Muscle of leg (tissue), 16 donors: ENCODE measurements at places on chromosomes 4 and X. TPM values are rescaled to one million over a fixed set of nuclear protein-coding genes. Genes with fewer than 3 reads are reported as not detected.

Gene CD40LG
- polyA plus RNA-seq, result not detected

- DNase-seq, result no peak
These were observed 47.8 kb downstream of the SLC9A7 start for GRCh38 chrX:46710927-46711623.

DNA sequence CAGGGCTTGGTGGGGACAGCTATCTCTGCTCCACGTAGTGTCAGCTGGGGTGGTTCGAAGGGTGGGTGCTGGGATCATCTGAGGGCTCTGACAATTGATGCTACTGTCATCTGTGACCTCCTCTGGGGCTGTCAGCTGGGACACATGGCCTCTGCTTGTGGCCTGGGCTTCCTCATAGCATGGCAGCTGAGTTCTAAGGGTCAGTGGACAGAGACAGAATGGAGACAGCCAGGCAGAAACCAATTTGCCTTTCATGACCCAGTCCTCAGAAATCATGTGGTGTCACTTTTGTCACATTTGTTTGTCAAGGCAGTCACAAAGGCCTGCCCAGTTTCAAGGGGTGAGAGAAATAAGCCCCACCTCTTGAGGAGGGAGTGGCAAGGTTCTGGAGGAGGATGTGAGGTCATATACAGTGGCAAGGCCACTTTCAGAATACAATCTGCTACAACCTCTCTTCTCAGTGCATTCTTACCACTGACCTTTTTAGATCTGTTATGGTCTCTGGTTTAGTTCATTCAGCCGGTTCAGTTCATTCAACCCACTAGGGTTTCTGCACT is 103.6 kb upstream of the BCOR start:
- no peak for DNase-seq

GRCh38 chrX:27276751-27277150 is 186.4 kb downstream of the PPP4R3C start:
- DNase-seq, result no peak

Gene SH2D1A
- 2.3 TPM for polyA plus RNA-seq

- DNase-seq, result no peak
These were observed 55.9 kb downstream of the HTRA3 start for GRCh38 chr4:8325291-8325973.

Gene MAGEC1
- polyA plus RNA-seq, result not detected

Gene CLDN2
- 0.52 TPM for polyA plus RNA-seq

Gene TXK
- 0.64 TPM for polyA plus RNA-seq

Gene MAGEB10
- not detected for polyA plus RNA-seq

Gene SLC9B2
- 11.2 TPM for polyA plus RNA-seq

GRCh38 chr4:56255820-56256219 is 131.5 kb downstream of the AASDH start:
- no peak for DNase-seq

GRCh38 chr4:101155368-101155767 is 192.0 kb downstream of the PPP3CA start:
- no peak for DNase-seq

Gene UGT2B15
- not detected for polyA plus RNA-seq

DNA sequence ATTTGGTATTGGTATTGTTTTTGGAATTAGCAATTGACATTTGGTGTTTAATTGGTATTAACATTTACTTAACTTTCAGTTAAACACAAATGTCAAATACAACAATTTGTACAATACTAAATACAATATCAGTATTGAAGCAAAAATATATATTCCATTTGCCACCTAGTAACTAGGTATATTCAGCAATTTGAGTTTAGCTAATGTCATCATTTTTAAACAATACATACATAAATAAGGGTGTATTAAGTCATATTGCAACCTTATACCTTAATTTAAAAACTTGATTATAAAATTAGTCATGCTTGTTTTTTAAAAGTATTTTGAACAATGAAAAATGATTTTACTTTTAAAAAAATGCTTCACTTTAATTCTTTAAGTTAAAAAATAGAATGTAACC is 53.3 kb downstream of the FBXO8 start:
- no peak for DNase-seq

DNA sequence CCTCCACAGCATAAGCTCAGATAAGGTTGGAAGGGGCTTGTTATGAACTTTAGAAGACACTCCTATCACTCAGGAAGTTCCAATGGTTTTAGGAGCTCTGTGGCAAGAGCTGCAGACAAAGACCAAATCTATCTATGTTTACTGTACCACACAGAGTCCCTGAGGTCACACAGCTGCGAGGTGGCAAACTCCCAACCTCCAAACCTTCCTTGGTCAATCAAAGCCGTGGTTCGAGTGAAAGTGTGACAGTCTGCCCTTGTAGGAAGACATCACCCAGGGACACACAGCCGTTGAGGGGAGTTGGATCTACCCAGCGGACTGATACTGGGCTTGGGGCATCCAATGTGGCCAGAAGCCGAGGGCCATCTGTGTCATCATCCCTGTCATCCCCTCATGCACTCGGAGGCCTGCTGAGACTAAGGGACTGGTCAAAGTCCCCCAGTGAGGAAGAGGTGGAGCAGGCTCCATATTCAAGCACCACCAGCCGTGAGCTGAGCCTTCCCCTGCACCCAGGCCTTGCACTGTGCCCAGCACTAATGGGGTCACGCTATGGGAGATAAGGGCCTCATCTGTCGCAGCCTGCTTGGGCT is 26.8 kb downstream of the MAN2B2 start:
- no peak for DNase-seq
